ENCODE measurements at places on chromosomes 13 and 19.
A peak's percentile ranks its signal among the peaks of the same experiment; 100 is the strongest.

GRCh38 chr19:10122045-10122444 lies 2.3 kb upstream of the EIF3G start:
- DNase-seq: peak; percentile 73

GRCh38 chr13:26614721-26615120 lies 57.2 kb downstream of the WASF3 start:
- DNase-seq: no peak

DNA sequence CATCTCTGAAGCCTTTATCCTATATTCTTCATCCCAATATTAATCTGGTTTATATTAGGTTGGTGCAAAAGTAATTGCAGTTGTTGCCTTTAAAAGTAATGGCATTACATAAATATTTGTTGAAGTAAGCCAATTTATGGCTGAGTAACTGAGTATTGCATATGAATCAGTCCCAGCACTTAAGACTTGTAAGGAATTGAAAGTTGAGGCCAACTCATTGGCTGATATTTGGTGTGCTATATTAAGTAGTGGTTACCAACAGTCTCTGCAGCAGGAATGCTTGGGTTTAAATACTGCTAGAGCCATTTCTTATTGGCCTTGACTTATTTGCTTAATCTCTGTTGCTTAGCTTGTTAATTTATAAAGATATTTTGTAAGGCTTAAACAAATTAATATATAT lies 460.7 kb downstream of the GPC6 start:
- peak; percentile 22 for DNase-seq

DNA sequence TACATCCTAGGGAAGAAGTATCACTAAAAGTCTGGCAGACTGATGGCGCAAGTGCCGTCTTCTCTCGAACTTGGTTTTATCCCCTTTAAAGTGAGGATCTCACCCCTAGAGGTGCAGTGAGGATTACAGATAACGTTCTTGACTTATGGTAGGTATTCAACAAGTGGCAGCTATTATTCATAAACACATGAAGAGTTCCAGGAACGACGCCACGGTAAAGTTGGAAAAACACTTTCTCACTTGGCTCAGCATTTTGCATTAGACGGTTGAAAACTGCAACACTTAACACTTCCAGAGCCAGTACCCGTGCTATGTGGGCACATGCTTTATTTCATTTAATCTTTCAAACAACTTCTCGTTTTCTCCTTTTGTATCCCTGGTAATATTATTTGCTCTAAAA lies 8.7 kb downstream of the PROZ start:
- DNase-seq: no peak

- DNase-seq: no peak
Observed at GRCh38 chr13:49214917-49215376, 5.2 kb upstream of the MLNR start.

GRCh38 chr13:98504371-98504963 lies 72.4 kb downstream of the STK24 start:
- no peak for DNase-seq

DNA sequence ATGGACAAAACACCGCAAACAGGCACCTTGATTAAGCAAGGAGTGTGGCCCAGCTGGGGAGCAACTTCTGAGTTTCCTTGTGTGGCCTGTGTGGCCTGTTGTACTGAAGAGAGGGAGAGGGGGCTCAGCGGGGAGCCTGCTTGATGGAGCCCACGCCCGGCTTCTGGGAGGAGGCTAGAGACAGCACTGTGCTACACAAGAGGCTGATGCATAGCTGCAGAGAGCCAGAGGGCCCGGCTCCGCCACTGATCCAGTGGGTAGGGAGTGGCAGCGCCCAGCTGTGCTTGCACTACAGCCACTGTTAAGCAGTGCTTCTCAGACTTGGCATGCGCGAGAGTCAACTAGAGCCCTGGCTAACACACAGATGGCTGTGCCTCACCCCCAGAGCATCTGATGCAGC lies 19.0 kb downstream of the LYL1 start:
- DNase-seq: no peak

DNA sequence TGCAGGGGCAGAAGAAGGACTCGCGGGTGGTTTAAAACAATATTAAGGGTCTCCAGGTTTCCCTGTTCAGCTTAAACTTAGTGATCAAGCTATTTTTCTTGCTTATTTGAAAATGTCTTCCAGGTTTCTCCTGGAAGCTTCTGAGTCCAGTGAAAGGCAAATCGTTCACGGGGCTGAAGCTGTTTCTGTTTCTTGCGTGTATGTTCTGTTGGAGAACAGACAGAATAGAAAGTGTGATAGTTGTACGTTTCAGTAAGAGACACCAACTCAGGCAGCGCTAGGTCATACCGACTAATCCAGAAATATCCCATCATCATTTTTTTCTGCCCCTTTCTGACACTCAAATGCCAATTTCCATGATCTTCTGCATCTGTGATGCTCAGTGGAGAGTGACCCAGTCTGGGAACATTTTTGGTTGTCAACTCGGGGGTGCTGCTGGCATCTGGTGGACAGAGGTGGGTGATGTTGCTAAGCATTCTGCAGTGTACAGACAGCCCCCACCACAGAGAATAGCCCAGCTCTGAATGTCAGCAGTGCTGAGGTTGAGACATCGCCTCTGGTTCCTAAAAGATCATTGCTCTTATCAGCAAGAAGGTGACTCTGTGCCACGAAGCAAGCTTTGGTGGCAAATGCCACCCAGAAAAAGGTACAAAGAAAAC lies 4.3 kb downstream of the KLF2 start:
- DNase-seq: no peak

GRCh38 chr19:8910775-8911414 lies 78.7 kb downstream of the MBD3L1 start:
- DNase-seq: no peak

DNA sequence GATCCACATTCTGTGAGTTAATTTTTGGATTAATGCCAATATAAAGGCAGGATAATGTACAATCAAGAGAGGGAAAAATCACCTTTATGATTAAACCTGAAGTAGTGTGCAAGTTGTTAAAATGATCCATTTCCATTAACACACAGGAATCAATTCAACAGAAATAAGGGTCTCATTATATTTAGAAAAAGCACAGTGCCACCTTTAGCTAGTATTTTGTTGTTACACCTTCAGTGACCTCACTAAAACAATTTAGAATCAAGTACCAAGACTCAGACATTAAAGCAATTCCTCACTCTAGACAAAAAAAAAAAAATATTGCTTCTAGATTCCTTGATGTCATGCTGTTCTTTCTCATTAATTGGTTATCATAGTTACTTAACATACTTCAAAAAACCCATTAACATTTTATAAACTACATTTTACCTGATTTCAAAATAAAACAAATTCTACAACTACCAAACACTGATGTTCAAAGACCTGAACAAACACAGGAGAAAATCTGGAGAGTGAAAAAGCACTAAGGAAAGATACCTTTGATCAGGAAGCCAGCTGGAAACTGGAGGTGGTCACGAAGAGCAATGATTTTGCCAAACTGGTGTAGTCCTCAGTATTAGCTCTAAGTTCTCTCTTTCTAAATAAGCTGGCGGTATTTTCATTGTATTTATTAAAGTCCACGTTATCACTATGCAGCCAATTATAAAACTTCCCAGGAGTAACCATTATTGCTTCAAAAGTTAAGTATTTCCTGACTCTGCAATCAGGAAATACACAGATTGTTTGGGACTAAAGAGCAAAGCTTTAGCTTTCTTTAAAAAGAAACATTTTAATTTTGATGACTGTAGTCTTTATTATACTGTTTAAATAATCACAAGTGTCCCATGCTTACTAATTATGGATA lies 115.3 kb downstream of the TBC1D4 start:
- no peak for DNase-seq

DNA sequence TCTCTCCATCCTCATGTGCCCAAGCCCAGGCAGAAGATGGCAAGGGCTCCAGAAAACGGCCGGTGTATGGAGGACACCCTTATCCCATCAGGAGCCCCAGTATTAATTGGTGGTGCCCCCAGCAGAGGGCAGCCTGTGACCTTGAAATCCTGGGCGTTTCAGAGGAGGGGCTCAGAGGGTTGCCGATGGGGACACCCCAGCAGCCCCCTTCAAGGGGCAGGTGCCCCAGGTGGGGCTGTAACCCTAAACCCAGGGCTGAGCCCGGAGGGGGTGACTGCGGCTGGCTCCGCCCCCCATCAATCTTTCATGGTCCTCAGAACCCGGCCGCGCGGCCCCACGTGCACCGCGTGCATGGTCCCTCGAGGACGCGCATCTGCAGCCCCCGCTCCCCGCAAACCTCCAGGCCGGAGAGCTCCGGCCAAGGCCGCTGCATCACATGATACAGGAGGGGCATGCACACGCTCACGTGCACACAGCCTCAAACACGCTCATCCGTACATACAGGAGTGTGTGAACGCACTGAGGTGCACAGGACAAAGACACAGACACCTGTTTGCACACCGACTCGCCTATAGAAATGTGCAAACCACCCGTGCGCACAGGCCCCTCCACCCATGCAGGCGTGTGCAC lies 949 bp downstream of the RAB3A start:
- peak; percentile 15 for DNase-seq

- DNase-seq: no peak
Observed at GRCh38 chr13:109172136-109172535, 542.7 kb downstream of the MYO16 start.

GRCh38 chr19:14440049-14440448 lies 6.9 kb downstream of the PKN1 start:
- DNase-seq: no peak

DNA sequence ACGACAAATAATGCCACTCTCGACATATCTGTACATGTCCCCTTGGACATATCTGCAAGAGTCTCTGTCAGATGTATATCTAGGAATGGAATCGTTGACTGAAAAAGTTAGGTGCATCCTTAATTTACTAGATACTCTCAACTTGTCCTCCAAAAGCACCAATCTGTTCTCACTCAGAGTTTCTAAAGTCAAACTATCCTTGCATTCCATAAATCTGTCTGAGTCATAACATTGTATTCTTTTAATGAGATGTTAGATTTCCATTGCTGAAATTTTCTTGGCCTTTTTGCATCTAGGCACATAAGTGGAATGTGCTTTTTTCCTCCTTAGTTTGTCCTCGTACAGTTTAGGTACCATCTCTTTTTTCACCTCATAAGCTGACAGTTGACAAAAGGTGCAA lies 139.8 kb downstream of the PTPRS start:
- peak; percentile 10 for DNase-seq

- DNase-seq: peak; percentile 91
Observed at GRCh38 chr13:101397742-101398141, 18.6 kb downstream of the NALCN start.

DNA sequence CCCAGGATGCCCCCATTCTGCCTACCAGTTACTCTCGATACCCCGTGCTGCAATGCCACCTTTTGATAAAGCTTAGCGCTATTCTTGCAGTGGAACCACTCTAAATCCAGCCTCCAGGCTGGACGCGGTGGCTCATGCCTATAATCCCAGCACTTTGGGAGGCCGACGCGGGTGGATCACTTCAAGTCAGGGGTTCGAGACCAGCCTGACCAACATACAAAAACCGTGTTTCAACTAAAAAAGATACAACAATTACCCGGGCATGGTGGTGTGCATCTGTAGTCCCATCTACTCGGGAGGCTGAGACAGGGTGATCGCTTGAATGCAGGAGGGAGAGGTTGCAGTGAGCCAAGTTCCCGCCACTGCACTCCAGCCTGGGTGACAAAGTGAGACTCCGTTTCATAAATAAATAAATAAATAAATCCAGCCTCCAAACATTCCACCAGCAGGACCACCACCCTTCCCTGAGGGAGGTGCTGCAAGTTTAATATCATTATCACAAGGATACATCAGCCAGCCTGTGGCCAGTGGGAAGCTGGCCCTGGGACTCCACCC lies 27.7 kb downstream of the CYP2B6 start:
- DNase-seq: no peak

DNA sequence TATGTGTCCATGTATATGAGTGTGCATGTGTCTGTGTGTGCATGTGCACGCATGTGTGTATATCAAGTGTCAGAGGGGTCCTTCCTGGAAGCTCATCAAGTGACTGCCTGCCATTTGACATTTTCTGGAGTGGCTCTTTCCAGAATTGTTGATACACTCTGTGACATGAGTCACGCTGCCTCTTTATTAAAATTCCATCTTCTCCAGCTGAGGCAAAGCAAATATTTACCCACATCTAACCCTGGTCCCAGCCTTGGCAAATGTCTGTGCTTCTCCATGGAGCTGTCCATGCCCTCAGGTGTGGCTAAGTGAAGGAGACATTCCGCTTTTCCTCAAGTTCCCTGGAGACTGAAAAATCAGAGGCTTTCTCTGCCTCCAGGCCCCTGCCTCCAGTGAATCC lies 88.2 kb upstream of the MBNL2 start:
- no peak for DNase-seq

DNA sequence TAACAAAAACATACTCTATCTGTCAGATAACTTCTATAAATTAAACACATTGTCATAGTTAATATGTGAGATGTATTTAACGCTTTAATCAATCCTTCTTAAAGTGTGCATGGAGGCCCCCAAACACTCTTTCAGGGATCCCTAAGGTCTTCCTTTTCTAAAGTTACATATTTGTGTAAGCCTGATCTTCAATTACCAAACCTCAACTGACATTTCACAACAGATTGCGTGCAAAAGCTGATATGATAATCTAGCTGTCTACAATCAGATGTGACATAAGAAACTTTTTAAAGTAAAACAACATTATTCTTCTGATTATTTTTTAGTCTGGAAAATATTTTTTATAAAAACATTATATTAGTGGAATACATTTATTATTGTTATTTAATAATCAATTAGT lies 1850.4 kb downstream of the OLFM4 start:
- no peak for DNase-seq

DNA sequence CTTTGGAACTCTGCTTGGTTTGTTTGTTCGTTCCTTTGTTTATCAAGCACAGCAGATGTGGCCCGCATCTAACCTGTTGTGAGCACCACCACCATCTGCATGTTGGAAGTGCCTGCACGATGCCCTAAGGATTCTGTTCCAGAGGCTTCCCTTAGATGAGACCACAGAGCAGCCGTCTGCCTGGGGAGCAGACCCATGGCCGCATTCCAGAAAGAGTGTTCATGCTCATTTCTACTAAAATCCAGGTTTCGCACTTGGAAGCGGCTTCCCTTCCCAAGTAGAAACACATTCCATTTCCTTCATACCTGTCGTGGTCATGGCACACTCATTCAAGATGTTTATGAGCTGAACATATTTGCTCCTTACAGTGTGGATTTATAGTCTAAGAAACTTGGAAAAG lies 27.2 kb downstream of the COL4A2 start:
- no peak for DNase-seq

DNA sequence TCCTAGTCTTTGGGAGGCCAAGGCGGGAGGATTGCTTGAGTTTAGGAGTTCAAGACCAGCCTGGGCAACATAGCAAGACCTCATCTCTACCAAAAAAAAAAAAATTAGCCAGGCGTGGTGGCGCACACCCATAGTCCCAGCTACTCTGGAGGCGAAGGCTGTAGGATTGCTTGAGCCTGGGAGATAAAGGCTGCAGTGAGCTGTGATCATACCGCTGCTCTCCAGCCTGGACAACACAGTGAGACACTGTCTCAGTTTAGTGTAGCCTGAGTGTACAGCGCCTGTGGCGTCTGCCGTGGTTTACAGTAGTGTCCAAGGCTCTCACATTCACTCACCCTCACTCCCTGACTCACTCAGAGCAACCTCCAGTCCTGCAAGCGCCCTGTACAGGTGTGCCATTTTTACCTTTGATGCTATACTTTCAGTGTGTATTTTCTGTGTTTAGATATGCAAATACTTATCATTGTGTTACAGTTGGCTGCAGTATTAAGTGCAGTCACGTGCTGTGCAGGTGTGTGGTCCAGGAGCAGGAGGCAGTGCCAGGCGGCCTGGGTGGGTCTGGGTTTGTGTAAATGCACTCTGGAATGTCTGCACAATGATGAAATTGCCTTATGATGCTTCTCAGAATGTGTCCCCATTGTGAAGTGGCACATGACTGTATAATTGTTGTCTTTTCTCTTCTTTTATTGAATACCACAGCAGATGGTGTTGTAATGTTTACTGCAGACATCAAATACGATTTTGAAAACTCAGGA lies 36.1 kb upstream of the DCUN1D2 start:
- no peak for DNase-seq

- DNase-seq: no peak
Observed at GRCh38 chr13:19695829-19696228, 62.4 kb downstream of the MPHOSPH8 start.

All from fibroblast of mammary gland (primary cell).